ENCODE measurements at places on chromosomes 3 and 15. TPM values are rescaled to one million over a fixed set of nuclear protein-coding genes. Genes with fewer than 3 reads are reported as not detected.

The LHFPL4 gene
- polyA plus RNA-seq: 0.05 TPM

The MDFIC2 gene
- polyA plus RNA-seq: not detected

DNA sequence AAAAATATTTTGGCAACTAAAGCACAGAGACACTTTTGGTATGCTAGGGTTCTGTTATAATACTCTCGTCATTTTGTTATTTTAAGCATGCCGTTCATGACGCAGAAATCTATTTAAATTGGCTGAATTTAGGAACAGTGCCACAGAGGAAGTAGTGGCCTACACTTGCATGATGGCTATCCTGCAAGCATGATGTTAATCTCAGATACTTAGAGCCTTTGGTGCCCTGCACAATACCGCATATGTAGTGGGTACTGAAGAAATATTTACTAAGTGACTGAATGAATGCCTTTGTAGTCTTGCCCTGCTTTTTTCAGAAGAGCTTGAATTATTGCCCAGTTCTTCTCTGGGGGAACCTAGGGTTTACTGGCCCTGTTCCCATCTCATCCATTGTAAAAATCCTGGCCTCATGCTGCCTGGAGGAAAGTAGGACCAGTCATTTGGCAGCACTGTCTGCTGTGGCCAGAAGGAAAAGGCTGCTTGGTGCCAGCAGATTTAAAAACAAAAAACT lies 79.0 kb downstream of the SERPINI1 start:
- no peaks in the 10 kb centered on the region for H3K27me3 ChIP-seq
- no peak for DNase-seq
- no peak overlapping the region for H3K4me3 ChIP-seq
- H3K4me1 ChIP-seq: no peaks in the 10 kb centered on the region
- no peak overlapping the region for H3K27ac ChIP-seq

DNA sequence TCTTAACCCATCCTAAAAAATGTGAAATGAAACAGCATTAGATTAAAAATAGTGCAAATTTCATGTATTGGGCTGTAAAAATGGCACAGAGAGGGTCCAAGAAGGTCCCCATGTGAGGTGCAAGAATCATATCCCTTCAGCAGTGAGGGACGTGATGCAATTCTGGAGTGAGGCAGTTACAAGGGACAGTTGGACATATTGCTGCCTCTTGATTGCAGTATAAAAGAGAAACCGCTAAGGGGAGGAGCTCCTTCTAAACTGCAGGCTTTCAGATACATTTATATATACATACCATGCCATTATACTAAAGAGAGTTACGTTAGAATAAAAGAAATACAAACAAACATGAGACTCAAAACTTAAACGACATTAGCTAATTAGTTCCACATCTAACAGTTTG lies 304.2 kb upstream of the CTNNB1 start:
- H3K27ac ChIP-seq: no peak overlapping the region
- no peaks in the 10 kb centered on the region for H3K4me1 ChIP-seq
- no peaks in the 10 kb centered on the region for H3K36me3 ChIP-seq
- no peak for DNase-seq
- H3K27me3 ChIP-seq: no peaks in the 10 kb centered on the region

DNA sequence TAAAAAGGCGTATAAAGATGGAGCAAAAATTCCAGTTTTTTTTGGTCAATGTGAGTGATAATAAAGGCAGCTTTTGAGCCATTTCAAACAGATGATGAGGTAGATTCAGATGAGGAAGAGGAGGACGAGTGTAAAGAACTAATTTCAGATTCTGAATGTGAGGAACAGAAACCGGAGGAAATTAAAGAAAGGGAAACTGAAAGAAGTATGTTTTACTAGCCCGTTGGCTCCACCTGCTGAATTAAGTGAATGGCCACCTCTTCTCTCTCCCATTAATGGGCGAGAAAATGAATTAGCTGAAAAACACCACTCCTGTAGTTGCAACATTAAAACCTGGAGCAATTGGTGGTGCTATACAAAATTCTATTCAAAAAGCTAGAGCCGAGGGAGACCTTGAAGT lies 55.4 kb downstream of the CYP19A1 start:
- 0 out of 2 replicates have a peak overlapping the region, but pooled peaks have one; percentile 6 for H3K4me3 ChIP-seq
- H3K27me3 ChIP-seq: no peaks in the 10 kb centered on the region
- H3K4me1 ChIP-seq: peaks cover 10% of the 10 kb centered on the region
- H3K27ac ChIP-seq: no peak overlapping the region

All from GM12878 (cell line).